NCI-H1930 (cell line): ENCODE measurements at places on chromosomes 7 and 10.

DNA sequence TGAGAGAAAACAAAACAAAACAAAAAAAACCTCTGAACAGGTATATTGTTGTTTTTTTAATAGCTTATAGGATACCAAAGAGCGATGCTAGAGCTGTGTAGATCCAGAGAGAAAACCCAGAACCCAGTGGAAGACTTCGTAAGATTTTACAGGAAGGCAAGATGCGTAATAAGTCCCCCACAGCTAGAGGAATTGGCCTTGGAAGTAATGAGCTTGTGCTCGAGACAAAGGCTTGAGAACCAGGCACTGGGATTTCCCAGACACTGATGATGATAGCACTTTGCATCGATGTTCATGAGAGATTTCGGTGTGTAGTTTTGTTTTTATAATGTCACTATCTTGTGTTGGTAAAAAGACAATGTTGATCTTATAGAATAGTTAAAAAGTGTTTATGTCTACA lies 821.5 kb upstream of the IGFBP3 start:
- no peak for DNase-seq

- DNase-seq: no peak
Measured at GRCh38 chr10:106857728-106858127, 306.8 kb downstream of the SORCS1 start.

DNA sequence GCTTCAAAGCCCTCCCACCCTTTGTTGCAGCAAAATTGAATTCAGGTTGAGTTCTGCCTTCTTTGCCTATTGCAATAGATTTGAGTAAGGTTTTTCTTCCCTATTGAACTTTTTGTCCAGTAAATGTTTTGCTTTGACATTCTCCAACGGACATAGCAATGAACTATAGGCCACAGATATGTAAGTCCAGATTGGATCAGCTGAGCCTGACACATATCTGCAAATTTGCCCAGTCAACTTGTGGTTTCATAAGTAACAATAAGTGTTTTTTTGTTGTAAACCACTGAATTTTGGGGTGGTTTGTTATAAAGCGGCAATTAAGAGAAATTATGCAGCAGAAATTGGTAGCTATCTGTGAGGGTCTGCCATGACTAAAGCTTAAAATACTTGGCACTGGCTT lies 332.1 kb upstream of the SORCS1 start:
- no peak for DNase-seq

DNA sequence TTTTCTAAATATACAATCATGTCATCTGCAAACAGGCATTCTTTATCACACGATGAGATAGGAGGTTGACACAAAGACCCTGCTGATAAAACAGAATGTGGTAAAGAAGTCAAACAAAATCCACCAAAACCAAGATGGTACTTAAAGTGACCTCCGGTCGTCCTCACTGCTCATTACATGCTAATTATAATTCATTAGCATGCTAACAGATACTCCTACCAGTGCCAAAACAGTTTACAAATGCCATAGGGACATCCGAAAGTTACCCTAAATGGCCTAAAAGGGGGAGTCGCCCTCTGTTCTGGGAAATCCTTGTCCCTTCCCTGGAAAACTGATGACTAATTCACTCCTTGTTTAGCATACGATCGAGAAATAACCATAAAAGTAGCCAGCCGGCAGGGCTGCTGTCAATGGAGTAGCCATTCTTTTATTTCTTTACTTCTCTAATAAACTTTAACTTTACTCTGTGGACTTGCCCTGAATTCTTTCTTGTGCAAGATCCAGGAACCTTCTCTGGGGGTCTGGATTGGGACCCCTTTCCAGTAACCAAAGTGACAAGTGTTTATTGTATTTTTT lies 126.6 kb downstream of the CCDC71L start:
- no peak for DNase-seq

- no peak for DNase-seq
Measured at GRCh38 chr10:43653746-43654145, 5.1 kb upstream of the ZNF32 start.

DNA sequence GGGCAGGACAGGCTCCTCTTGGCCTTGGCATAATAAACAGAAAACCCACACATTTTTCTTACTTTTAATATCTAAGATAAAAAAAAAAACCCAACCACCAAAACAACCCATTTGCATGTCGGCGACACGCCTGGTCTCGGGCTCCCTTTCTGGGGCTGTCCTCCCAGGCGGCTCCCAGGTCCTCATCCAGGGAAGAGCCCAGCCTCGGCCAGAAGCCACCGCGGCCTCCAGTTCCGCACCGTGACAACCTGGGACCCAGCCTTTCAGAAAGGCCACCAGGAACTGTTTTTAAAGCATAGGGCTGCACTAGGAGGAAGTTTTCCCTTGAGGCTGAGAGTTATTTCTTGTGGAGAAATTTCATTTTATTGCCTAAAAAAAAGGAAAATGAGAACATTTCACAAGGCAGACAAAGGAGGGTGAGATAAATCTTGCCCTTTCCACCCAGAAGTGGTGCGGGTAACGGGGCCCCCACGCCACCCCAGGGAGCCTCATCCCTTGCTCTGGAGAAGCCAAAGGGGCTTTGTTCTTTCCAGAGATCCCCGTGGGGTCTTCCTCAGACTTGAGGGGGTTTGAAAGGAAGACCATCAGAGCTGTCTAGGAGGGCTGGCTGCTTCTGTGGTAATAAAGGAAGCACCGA lies 39.2 kb upstream of the MKRN1 start:
- DNase-seq: no peak

GRCh38 chr7:96430356-96430755 lies 108.5 kb upstream of the SLC25A13 start:
- DNase-seq: no peak

GRCh38 chr10:63760708-63761047 lies 239.5 kb downstream of the REEP3 start:
- no peak for DNase-seq

DNA sequence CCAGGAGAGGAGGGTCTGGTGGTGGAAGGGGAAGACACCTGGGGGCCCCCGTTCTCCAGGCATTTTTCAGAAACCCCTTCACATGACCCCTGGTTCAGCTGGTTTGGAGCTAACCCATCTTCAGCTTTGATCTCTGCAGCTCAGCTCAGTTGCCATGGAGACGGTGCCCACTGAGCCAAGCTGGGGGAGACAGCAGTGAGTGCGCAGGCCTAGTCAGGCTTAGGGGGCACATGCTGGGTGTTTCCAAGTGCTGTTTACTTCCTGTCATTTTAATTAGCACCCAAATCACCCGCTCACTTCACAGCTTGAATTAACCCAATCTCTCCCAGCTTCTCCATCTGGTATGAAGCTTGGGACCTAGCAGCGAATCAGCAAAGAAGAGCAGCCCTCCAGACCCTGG lies 9.0 kb downstream of the SPOCK2 start:
- DNase-seq: no peak

- no peak for DNase-seq
Measured at GRCh38 chr10:27658788-27659187, 86.8 kb downstream of the MKX start.
